ENCODE measurements at places on chromosomes 12 and 14. TPM values are rescaled to one million over a fixed set of nuclear protein-coding genes. Genes with fewer than 3 reads are reported as not detected.

TNFRSF1A gene
- total RNA-seq: 186 TPM

USP30 gene
- total RNA-seq: 13.0 TPM

TAS2R8 gene
- not detected for total RNA-seq

RTL1 gene
- not detected for total RNA-seq

OSBPL8 gene
- 46.5 TPM for total RNA-seq

IRF2BPL gene
- 61.9 TPM for total RNA-seq

VDR gene
- total RNA-seq: 4.7 TPM

SERPINA10 gene
- total RNA-seq: not detected

AQP2 gene
- not detected for total RNA-seq

PLD4 gene
- not detected for total RNA-seq

AGAP2 gene
- total RNA-seq: not detected

CLMN gene
- 9.6 TPM for total RNA-seq

KRT72 gene
- total RNA-seq: not detected

CMTM5 gene
- not detected for total RNA-seq

PCED1B gene
- 9.0 TPM for total RNA-seq

IL22 gene
- total RNA-seq: not detected

HCAR2 gene
- not detected for total RNA-seq

ZC2HC1C gene
- total RNA-seq: 1.9 TPM

CNIH1 gene
- total RNA-seq: 131 TPM

CDKN3 gene
- total RNA-seq: 64.5 TPM

SMIM41 gene
- not detected for total RNA-seq

EID3 gene
- 1.3 TPM for total RNA-seq

CCDC38 gene
- total RNA-seq: not detected

PPP2R5C gene
- total RNA-seq: 63.5 TPM

DLK1 gene
- not detected for total RNA-seq

CD27 gene
- not detected for total RNA-seq

C12orf50 gene
- not detected for total RNA-seq

KITLG gene
- 48.8 TPM for total RNA-seq

ACYP1 gene
- total RNA-seq: 66.1 TPM

GPR135 gene
- 1.3 TPM for total RNA-seq

GALNT8 gene
- total RNA-seq: 1.5 TPM

Measured in epithelial cell of proximal tubule (primary cell).